ENCODE measurements at places on chromosomes 1 and 21.

- DNase-seq = no peak
Observed at GRCh38 chr1:28974432-28974831, 60.1 kb downstream of the EPB41 start.

DNA sequence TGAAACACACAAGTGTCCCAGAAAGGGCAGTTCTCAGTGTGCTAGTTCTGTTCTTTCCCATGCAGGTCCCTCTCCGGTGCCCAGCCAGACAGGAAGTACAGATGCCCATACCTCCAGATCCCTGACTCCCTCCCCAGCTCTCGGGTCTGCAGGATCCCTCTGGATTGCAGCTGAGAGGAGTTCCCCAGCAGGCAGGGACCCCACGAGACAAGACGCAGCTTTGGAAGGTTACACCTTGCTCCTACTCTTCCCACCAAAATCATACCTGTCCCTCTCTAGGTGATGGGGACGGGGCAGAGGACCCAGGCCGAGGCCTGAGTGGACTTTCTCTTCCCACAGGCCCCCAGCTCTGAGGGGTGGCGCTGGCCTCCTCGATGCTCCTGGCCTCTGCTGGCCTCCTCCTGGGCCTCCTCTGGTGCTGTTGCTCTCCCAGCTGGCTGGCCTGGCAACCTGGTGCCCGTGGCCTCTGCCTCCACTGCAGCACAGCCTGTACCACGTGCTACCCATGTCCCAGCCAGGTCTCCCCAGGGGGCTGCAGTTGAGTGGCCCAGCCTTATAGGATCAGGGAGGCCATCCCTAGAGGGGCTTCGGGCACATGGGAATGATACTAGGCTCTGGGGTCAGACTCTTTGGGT is 9.4 kb downstream of the LDLRAD2 start:
- no peak for DNase-seq

GRCh38 chr1:98197356-98197755 is 276.5 kb upstream of the DPYD start:
- no peak for DNase-seq

GRCh38 chr21:17214801-17215200 is 298.0 kb upstream of the CXADR start:
- DNase-seq = no peak

DNA sequence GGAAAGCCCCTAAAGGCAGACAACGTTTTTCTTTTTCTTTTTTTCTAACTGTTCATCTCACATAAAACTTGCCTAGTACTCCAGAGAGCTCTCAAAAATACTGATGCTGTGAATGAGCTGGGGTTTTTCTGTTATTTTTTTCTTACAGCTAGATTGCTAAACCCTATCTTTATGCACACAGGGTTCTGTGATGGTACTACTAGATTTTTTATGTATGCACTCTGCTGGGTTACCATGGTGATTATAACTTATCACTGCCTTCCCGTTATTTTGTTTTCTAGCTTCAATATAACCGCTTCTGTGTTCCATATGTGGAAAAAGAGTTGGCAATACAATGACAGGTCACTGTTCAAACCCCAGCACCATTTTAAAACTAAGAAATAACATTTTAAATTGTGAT is 43.7 kb upstream of the KCNK1 start:
- no peak for DNase-seq

DNA sequence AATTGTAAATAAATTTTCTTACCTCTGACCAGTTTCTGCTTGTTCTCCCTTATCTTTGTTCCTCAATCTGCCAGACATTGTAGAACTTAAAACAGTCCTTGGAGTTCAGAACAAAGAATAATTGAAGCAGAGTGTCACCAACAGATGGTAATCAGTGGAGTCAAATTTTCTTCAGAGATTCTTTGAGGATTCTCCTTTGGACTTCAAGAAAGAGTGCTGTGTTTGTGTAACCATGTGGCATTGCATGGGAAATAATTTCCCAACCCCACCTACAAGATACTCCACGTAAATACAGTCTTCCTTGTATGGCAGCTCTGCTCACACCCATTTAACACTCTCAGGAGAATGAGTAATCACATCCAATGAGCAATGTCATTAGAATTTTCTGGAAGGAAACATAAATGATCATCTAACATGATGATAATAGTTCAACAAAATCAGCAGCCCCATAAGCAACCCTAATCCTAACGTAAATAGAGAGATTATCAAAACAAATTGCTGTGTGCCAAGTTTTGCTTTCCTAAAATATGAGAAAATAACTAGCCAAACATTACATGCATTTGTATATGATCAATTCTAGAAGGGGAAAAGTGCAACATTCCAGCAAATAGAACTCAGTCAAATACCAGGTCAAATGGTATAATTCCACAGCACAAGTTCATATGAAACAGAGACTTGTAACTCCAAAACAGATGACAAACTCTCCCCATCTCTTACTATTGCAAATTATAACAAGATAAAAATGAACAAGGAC is 6.9 kb upstream of the DENND1B start:
- DNase-seq = no peak

DNA sequence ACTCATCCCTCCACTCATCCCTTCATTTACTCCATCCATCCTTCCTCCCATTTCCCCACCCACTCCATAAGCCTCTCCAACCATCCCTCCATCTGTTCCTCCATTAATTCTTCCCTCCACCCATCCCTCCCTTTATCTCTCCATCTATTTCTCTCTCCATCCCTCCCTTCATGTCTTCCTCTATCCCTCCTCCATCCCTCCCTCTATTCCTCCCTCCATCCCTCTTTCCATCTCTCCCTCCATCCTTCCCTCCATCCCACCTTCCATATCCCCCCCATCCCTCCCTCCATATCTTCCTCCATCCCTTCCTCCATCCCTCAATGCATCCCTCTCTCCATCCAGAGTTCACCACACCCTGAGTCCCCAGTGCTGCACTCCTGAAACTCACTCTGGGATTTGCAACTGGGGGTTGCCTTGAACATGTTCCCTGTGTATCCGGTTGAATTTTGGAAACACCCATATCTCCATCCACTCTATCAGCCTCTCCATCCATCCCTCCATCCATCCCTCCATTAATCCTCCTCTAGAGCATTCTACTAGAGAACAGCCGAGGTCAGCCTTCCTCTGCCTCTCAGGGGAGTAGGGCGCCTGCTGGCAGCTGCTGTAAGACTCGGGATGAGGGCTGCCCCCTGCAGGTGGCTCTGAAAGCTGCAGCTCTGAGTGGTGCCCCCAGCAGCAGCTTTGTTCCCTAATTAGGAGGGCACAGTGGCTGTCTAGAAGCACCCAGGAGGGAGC is 39.4 kb downstream of the ABCG1 start:
- DNase-seq = peak; percentile 61

GRCh38 chr1:236122176-236122575 is 20.2 kb upstream of the GPR137B start:
- DNase-seq = no peak

- DNase-seq = no peak
Observed at GRCh38 chr1:97943354-97943753, 22.5 kb upstream of the DPYD start.

- no peak for DNase-seq
Observed at GRCh38 chr21:46078978-46079351, 18.9 kb upstream of the COL6A2 start.

- DNase-seq = no peak
Observed at GRCh38 chr1:203286161-203286984, 18.9 kb upstream of the BTG2 start.

- DNase-seq = no peak
Observed at GRCh38 chr1:240086726-240087125, 5.0 kb upstream of the FMN2 start.

Data from stimulated activated CD8-positive, alpha-beta memory T cell treated with anti-CD3 and anti-CD28 coated beads, Interleukin-15, amount 100 ng/mL, for 24 hours (primary cell).